ENCODE measurements at places on chromosomes 4 and X. TPM values are rescaled to one million over a fixed set of nuclear protein-coding genes. Genes with fewer than 3 reads are reported as not detected.

The FATE1 gene
- total RNA-seq: not detected

The F8A2 gene
- not detected for total RNA-seq

The NPY1R gene
- not detected for total RNA-seq

The GJB1 gene
- total RNA-seq: not detected

The TLR8 gene
- not detected for total RNA-seq

The FAM53A gene
- 1.7 TPM for total RNA-seq

The EDA2R gene
- 1.8 TPM for total RNA-seq

The ARMCX2 gene
- 66.4 TPM for total RNA-seq

The SHOX gene
- not detected for total RNA-seq

The FAM47A gene
- total RNA-seq: not detected

The GYPE gene
- 0.44 TPM for total RNA-seq

The LARP7 gene
- 22.8 TPM for total RNA-seq

The PRSS48 gene
- total RNA-seq: not detected

The NPFFR2 gene
- total RNA-seq: 0.06 TPM

The C4orf36 gene
- total RNA-seq: 0.16 TPM

The RNF212 gene
- total RNA-seq: 0.32 TPM

The MAGEB10 gene
- total RNA-seq: not detected

The RHOXF1 gene
- not detected for total RNA-seq

The SMC1A gene
- total RNA-seq: 11.8 TPM

The LRBA gene
- total RNA-seq: 57.6 TPM

The NKX6-1 gene
- not detected for total RNA-seq

The PAGE4 gene
- total RNA-seq: not detected

The SFRP2 gene
- total RNA-seq: under 0.01 TPM

The CXCL6 gene
- 0.31 TPM for total RNA-seq

The HSFX1 gene
- 0.16 TPM for total RNA-seq

Measured in bladder microvascular endothelial cell (primary cell).